ENCODE measurements at places on chromosomes 7 and 10. TPM values are rescaled to one million over a fixed set of nuclear protein-coding genes. Genes with fewer than 3 reads are reported as not detected.

Gene CCDC172
- total RNA-seq: not detected

Gene COBL
- total RNA-seq: 8.1 TPM

Gene SEMA3A
- 41.3 TPM for total RNA-seq

Gene WASL
- total RNA-seq: 30.4 TPM

Gene ITIH5
- 12.2 TPM for total RNA-seq

Gene EXOC6
- total RNA-seq: 76.1 TPM

Gene HTR7
- 16.3 TPM for total RNA-seq
